ENCODE measurements at places on chromosomes 11 and 22.

DNA sequence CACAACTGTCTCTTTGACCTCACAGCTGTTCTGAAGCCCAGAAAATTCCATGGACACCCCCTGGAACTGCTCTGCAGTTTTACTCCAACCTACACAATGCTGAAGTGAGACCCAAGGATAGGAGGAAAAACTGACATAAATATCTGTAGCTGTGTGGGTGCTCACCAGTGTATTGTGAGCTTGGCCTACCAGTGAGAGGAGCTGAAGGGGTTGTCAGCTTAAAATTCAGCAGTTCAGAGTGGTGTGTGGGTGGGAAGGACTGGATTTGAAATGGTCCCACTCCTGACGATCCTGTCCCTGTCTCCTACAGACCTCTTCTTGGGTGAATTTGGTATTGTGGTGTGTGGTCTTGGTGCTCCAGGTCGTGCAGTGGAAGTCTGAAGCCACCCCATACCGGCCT is 2.2 kb downstream of the TMEM223 start:
- no peak for DNase-seq
- peaks cover 5% of the 10 kb centered on the region for H3K4me1 ChIP-seq
- H3K4me3 ChIP-seq, result no peak overlapping the region
- H3K27me3 ChIP-seq, result no peaks in the 10 kb centered on the region

- no peaks in the 10 kb centered on the region for H3K27me3 ChIP-seq
- H3K4me1 ChIP-seq, result no peaks in the 10 kb centered on the region
- DNase-seq, result peak; percentile 59
- no peaks in the 10 kb centered on the region for H3K36me3 ChIP-seq
- H3K27ac ChIP-seq, result no peak overlapping the region
These were observed 45.3 kb downstream of the USP35 start for GRCh38 chr11:78234006-78234405.

DNA sequence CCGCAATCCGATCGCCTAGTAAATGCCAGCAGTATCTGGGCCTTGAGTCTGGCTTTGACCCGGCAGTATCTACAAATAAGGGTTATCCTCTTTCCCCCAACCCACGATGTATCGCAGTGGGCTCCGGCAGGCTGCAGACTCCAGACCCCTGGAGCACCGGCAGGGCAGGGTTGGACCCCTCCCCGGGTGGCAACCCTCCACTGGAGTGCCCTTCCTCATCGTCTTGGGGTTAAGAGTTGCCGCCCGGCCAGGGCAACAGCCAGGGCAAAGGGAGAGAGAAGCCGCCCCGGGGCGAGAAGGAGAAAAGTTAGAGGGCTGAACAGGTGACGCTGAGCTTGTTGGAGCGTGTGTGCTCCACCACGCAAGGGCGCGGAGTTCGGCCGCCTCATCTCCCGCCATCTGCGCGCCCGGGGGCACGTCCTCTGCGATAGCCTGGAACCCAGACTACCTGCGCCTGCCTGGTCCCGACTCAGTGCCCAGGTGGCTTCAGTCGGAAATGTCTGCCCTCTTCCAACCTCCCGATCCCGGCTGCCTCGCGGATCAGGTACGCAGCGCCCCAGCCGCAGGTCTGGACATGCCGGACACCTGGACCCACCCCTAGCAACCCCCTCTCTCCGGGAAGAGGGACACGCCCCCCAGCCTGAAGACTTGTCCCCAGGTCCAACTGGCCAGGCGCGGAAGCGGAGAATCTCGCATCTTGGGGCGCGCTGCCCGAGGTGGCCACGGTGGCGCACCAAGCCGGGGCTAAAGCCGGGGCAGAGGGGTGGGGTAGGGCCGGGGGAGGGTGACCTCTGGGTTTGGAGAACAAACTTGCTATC is 1.2 kb downstream of the DSCAML1 start:
- H3K4me1 ChIP-seq, result no peaks in the 10 kb centered on the region
- no peak overlapping the region for H3K4me3 ChIP-seq
- H3K27ac ChIP-seq, result no peak overlapping the region
- DNase-seq, result no peak

GRCh38 chr11:117620086-117620485 is 176.9 kb downstream of the DSCAML1 start:
- H3K27ac ChIP-seq, result no peak overlapping the region
- H3K4me3 ChIP-seq, result no peak overlapping the region

GRCh38 chr11:119605137-119605665 is 123.8 kb downstream of the NECTIN1 start:
- H3K4me1 ChIP-seq, result no peaks in the 10 kb centered on the region
- no peak for DNase-seq
- no peaks in the 10 kb centered on the region for H3K36me3 ChIP-seq
- no peak overlapping the region for H3K27ac ChIP-seq
- no peaks in the 10 kb centered on the region for H3K27me3 ChIP-seq
- no peak overlapping the region for H3K4me3 ChIP-seq

DNA sequence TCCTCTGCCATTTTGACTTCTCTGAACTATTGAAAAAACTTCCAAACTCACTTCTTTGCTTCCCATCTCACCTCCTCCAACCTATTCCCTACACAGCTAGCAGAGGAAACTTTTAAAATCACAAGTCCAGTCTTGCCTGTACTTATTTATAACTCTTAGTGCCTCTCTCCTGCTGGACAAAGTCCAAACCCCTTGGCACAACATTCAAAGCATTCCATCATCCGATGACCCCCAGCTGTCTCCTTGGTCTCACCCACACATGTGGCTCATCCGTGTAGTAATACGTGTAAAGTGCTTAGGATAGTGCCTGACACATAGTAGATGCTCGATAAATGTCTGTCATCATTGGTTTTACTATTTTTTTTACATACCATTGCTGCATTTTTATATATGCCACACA is 101.4 kb downstream of the PARVA start:
- H3K27me3 ChIP-seq, result no peaks in the 10 kb centered on the region
- no peaks in the 10 kb centered on the region for H3K4me1 ChIP-seq
- H3K4me3 ChIP-seq, result no peak overlapping the region
- H3K27ac ChIP-seq, result no peak overlapping the region

- H3K4me3 ChIP-seq, result no peak overlapping the region
- H3K27ac ChIP-seq, result no peak overlapping the region
- no peaks in the 10 kb centered on the region for H3K4me1 ChIP-seq
- no peaks in the 10 kb centered on the region for H3K27me3 ChIP-seq
- H3K36me3 ChIP-seq, result no peaks in the 10 kb centered on the region
- DNase-seq, result no peak
These were observed 42.1 kb upstream of the MMP7 start for GRCh38 chr11:102572554-102573220.

DNA sequence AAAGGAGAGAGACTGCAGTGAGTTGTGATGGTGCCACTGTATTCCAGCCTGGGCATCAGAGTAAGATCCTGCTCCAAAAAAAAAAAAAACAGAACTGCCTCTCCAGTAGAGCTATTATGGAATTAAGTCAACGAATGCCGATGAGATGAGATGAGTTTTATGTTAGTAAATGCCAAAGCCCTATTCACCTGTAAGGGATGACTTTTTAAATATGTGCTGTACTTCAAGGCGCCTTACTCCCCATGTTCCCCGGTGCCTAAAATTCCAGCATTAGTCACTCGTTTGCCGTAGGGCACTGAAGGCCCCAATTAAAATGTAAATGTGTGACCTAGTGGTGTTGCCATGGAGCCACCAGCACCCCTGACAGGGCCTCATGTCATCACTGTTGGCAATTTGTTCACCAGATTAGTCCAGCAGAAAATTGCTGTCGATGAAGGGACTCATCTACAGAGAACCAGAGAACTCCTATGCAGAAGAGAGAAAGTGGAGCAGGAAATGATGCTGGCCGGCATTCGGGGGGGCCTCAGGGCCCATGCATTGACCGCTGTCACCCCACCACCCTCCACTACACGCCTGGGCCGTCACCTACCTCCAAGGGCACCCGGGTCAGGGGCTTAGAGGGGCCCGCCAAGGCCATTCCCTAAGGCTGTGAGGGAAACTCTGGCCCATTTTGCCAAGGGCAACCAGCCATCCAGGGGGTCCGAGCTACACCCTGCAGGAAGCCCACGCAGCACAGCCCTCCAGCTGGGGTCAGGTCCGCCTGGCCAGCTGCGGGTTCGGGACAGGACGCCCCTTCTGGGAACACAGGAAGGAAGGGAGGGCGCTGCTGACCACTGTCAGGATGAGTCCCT is 17.8 kb downstream of the LIF start:
- H3K36me3 ChIP-seq, result no peaks in the 10 kb centered on the region
- no peak overlapping the region for H3K27ac ChIP-seq
- H3K4me3 ChIP-seq, result no peak overlapping the region
- no peaks in the 10 kb centered on the region for H3K27me3 ChIP-seq

- no peaks in the 10 kb centered on the region for H3K36me3 ChIP-seq
These were observed 32.1 kb upstream of the GNB1L start for GRCh38 chr22:19886605-19887255.

- H3K27me3 ChIP-seq, result peaks cover 18% of the 10 kb centered on the region
- no peak overlapping the region for H3K27ac ChIP-seq
- no peak for DNase-seq
- no peaks in the 10 kb centered on the region for H3K36me3 ChIP-seq
- H3K4me1 ChIP-seq, result peaks cover 2% of the 10 kb centered on the region
These were observed 4.5 kb downstream of the WNT11 start for GRCh38 chr11:76201672-76202412.

- no peak for DNase-seq
- no peak overlapping the region for H3K27ac ChIP-seq
These were observed 171.0 kb upstream of the ARHGAP20 start for GRCh38 chr11:110883256-110883655.

GRCh38 chr22:43078522-43078921 is 10.7 kb downstream of the TTLL1 start:
- DNase-seq, result no peak
- no peaks in the 10 kb centered on the region for H3K27me3 ChIP-seq
- H3K27ac ChIP-seq, result no peak overlapping the region
- no peaks in the 10 kb centered on the region for H3K4me1 ChIP-seq
- H3K36me3 ChIP-seq, result no peaks in the 10 kb centered on the region

DNA sequence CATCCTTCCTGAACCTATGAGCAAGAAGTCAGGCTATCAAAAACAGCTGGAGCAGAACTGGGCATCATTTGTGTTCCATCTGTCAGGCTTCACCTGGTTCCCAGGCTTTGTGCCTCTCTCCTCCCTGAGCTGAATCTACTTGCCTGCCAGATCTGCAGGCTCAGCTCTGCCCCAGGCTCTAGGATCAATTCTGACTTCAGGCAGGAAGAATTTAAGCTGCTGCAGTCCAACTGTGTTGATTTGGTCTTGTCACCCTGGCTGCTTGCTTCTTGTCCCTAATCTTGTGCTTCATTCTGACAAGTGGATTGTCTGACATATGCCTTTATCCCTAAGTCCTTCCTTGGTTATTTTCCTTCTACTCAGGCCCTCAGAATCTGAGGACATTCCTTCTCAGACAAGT is 31.6 kb upstream of the CADM1 start:
- H3K4me3 ChIP-seq, result no peak overlapping the region
- peak; percentile 76 for DNase-seq
- no peak overlapping the region for H3K27ac ChIP-seq
- no peaks in the 10 kb centered on the region for H3K36me3 ChIP-seq
- H3K27me3 ChIP-seq, result no peaks in the 10 kb centered on the region

DNA sequence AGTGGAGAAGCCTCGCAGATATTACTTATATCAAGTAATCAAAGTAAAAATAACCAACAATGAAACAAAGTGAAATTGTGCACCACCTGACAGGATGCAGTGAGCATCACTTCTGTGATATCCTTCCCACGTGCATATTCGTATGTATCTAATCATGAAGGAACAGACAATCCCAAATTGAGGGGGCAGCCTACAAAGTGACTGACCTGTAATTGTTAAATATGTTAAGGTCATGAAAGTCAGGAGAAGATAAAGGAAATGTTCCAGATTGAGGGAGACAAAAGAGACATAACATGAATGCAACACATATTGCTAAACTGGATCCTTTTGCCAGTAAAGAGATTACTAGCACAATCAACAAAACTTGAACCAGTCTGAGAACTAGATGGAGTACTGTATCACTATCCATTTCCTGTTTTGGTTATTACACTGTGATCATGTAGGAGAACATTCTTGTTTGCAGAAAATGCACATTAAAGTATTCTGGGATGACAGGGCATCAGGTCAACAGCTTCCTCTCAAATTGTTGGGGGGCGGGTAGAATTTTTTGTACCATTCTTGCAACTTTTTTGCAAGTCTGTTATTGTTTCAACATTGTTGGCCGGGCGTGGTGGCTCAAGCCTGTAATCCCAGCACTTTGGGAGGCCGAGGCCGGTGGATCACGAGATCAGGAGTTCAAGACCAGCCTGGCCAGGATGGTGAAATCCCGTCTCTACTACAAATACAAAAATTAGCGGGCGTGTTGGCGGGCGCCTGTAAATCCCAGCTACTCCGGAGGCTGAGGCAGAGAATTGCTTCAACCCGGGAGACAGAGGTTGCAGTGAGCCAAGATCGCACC is 2.0 kb downstream of the SBF2 start:
- H3K4me1 ChIP-seq, result peaks cover 3% of the 10 kb centered on the region
- H3K4me3 ChIP-seq, result no peak overlapping the region
- DNase-seq, result no peak
- H3K36me3 ChIP-seq, result no peaks in the 10 kb centered on the region

DNA sequence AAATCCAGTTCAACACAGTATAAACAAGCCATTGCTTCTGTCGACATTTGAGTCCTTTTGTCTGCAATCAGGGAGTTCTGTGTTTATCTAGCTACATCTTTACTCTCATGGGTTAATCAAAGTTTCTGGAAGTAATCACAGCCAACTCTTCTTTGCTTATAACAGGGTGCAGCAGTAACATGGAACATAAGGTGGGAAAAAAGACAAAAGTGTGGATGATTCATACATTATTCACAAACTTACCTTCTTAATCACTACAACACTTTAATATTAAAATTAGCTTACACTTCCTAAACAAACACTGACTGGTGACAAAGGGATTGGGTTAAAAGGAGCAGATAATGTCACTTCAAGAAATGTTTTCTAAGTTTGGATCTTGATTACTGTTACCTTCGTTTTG is 44.7 kb downstream of the SNX19 start:
- H3K27me3 ChIP-seq, result no peaks in the 10 kb centered on the region
- no peak overlapping the region for H3K4me3 ChIP-seq
- H3K4me1 ChIP-seq, result peaks cover 12% of the 10 kb centered on the region
- no peak overlapping the region for H3K27ac ChIP-seq
- H3K36me3 ChIP-seq, result no peaks in the 10 kb centered on the region

DNA sequence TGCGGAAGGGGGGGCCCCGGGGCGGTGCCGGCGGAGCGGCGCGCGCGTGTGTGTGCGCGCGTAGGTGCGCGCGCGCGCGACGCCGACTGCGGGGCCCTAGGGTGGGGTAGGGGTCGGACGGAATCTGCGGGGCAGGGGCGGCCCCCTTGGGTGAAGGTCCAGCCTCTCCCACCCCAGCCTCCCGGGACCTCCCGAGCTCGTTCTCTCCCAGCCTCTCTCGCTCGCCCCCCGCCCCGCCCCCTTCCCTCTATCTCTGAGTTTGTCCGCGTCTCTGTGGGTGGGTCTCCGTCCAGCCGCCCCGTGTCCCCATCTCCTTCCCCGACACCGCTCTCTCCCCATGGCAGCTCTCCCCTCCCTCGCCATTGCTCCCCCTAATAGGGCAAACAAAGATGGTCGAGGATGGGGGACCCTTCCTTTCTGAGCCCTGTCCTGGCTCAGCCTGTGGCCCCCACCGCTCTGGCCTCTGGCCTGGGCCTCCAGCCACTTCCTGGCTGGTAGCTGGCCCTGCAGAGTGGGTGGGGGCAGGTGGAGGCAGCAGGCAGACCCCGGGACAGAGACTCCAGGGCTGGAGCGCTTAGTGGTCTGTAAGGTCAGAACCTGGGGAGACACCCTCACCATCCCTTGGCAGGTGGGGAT is 33.0 kb upstream of the PRR5 start:
- DNase-seq, result no peak
- H3K4me1 ChIP-seq, result no peaks in the 10 kb centered on the region
- H3K4me3 ChIP-seq, result no peak overlapping the region
- no peak overlapping the region for H3K27ac ChIP-seq
- H3K36me3 ChIP-seq, result no peaks in the 10 kb centered on the region
- no peaks in the 10 kb centered on the region for H3K27me3 ChIP-seq

Data from mesendoderm (in vitro differentiated cells).